Left colon (tissue), 2 donors: ENCODE measurements at places on chromosomes 13 and 19. TPM values are rescaled to one million over a fixed set of nuclear protein-coding genes. Genes with fewer than 3 reads are reported as not detected.

DNA sequence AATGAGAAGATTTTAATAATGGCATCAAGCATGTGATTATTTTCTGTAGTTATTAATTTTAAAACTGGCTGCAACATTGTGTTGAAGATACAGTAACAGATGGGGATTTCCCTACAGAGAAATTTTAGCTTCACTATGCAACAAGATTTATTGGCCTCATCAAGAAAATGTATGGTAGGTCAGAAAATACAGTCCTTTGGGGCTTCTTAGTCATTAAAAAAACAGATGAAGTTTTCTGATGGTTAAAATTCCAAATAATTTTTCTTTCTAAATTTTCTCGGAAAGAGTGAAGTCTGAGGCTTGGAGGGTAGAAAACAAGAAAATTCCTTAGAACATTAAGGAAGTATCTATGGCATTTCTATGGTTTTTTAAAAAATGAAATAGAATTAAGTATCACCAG, 1790.8 kb upstream of the PCDH20 start:
- no peak for DNase-seq

DNA sequence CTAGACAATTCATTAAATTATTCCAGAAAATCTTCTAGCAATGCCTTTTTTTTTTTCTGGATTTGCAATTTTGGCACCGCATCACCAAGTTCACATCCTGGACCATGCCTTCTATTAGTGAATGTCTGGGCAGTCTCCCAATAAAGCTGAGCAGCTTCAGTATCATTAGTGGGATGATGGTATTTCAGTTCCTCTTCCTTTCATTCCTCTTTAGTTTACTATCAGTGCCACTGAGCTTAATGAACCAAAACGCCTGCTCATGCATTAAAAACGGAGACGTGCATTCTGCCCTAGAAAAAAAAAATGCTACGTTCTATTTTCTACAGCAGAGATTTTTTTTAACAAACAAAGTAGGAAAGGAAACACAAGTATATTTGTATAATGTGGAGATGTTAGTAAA, 343.0 kb downstream of the PCDH9 start:
- DNase-seq = no peak

DNA sequence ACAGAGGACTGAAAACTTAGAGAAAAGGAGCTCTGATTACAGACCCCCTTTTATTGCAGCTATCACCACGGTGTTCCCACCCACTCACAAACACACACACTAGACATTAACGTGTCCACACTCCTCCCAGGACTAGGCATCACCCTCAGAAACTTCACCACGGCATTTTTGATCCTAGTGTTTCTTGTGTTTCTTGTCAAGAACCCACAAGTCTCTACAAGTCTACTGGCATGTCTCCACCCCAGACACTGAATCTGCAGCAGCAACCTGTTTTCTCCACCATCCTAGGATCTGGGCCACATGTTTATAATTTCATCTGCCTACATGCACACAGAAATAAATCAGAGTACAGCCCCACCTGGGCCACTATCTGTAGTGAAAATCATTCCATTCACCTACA, 4.3 kb downstream of the ZNF486 start:
- DNase-seq = no peak

DNA sequence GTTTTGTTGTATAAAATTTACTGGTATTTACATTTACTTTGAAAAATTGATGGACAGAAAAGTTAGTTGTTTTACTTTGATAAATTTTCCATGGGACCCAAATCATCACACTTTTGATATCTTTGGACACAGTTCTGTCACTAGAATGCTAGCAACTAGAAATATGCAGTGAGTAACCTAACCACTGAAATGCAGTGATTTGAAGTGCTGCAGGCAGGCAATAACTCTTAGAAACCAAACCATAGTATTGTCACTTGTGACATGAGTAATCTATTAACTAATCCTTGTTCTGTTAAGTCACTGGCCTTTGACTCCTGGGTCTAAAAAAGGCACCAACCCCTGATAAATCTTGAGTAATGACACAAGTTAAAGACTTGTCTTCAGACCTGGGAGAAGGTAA, 620.0 kb upstream of the ATXN8OS start:
- DNase-seq = no peak

DNA sequence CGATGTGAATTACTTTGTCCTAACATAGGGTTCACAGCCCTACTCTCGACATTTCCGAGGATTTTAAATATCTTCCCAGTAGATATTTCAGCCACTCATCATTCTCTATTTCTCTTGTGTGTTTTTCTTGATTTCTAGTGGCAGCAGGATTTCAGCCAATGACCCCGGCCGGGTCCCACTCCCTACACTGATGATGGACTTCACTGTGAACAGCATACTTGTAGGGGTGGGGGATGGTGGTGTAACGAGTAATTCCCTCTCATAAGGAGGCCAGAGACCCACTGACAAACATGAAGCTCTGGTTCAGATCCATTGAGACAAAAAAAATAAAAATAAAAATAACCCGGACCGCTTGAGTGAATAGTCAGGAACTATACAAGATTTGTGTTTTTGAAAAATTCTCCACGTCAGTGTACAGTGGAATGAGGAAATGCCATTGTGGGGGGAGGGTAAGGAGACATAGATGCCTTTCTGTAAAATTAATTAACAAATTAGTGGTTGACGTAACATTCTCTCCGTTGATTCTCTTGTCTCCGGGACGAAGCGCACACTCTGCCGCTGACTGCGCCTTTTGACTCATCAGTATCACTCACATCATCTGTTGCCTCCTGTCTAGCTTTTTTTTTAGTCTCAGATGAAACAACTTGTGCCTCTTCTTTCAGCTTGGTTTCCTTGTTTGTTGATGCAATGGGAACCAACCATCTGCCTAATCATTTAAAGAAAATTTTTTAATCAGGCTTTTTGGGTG, 48.8 kb upstream of the IRS2 start:
- no peak for DNase-seq

DNA sequence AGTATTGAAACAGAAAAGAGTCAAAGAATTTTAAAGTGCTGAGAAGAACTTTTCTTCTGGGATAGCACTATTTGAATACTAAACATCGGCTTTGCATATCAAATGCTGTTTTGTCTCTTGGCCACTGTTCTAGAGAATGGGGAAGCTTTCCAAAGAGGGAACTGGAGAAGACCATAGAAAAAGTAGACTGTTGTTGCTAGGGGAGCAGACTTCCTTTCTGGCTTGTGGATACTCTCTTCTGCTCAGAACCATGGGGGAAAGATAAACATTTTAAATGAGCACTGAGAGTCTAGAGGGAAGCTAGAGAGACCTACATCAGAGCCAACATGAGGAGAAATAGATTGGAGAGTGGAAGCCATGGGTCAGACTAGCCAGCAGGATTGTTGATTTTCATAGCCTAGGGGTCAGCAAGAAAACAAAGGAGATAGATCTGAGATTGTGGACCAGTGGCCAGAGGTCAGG, 315.7 kb downstream of the KCTD12 start:
- no peak for DNase-seq

- DNase-seq = no peak
These were observed 25.2 kb upstream of the CEACAM1 start for GRCh38 chr19:42553292-42554045.

DNA sequence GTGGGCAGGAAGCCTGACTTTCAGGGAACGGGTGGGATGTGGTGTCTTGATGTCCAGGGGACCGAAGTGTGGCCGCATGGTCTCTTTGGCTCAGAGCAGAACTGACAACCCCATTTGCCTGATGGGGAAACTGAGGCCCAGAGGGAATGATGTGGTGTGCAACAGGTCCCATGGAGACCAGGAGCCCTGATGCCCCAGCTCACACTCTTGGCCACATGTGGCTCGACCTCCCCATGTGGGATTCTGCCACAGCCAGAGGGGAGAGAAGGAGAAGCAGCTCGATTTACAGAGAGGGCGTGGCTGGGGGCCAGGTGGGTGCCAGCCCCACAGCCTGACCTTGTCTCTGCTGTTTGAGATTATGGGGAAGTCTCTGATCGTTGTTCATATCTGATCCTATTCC, 128.1 kb downstream of the TEX29 start:
- no peak for DNase-seq

DNA sequence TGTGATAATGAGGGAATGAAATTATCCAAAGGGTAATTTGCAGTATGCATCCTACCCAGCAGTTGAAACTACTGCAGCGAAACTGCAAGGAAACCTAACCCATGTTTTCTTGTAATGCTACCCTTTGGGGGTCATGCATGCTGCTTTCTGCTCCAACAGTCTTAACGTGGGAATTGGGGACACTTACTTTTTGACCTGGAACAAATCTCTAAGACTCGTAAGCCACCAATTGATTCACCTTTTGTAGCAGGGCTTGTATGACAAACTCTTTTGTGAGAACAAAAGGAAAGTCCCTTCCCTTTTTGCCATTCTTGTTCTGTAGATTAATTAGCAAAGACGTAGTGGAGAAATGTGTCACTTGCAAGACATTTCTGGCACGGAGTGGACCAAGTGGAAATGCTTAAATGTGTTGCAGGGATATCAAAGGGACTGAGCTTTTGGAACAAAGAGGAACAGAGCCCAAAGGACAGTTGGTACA, 27.4 kb downstream of the LRCH1 start:
- DNase-seq = no peak

DNA sequence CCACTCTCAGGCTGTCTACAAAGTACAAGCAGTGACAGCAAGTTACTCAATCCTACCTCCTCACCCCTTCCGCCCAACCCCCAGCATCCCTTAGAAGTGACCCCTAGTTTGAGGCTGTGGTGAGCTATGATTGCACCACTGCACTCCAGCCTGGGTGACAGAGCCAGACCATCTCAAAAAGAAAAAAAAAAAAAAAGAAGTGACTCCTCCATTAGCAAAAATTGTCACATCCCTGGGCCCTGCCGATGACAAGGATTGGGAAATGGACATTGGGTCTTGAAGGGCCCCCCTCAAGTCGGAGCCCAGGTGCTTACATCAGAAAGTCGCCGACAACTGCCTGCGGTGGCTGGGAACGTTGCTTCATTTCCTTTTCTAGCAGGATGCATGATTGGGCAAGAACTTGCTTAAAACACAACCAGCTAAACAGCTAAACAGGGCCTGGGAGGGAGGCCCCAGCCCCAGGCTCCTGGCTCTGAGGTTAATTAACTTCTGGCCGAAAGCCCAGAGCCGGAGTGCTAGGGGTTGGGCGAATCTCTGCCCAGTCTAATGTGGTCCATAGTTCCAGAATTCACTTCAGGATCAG, 15.3 kb downstream of the RAB3D start:
- peak; percentile 68 for DNase-seq

DNA sequence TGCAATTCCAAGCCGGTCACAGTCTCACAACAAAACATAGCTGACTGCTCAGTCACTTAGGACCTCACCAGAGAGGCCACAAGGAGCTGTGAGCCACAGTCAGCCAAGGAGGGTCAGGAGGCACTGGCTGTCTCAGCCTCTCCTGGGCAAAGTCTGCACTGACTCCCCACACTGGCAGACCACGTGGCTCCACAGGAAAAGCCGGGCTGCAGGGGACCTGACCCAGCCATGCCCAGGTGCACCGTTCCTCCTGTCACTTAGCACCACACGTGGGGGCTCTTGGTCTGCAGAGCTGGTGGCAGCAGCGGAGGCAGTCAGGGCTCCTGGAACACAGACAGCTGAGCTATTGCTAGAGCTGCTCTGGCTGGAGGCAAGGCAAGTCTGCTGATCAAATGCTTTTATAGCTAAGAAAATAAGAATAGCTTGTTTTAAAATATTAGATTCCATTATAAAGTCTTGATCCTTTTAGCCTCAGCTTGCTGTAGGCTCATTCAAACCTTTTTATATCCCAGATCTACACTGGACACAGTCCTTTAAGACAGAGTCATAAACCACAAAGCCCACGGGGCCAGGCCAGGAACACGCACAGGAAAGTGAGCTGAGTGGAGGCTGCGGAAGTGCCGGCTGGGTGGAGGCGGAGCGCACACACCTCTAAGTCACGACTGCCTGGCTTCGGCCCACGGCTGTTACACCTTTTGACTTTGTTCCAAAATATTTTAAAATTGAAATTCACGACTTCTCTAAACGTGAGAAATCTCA, 744.1 kb downstream of the UQCRFS1 start:
- peak; percentile 79 for DNase-seq

DNA sequence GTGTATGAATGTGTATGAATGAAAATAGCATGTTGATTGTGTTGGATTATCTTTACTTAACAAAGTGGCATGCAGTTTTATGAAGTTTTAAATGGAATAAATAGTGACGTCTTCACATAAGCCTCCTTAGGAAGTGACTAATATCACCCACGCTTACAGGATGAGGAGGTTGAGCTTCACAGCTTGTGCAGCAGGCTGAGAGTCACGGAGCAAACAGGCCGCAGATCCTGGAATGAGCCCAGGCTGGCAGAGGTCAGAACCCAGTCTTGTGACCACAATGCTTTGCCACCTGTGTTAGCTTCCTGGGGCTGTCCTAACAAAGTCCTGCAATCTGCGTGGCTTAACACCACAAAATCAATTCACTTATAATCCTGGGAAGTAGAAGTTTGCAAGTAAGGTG, 20.8 kb downstream of the LAIR2 start:
- no peak for DNase-seq

GRCh38 chr19:3536429-3537100, 2.4 kb upstream of the TEKTIP1 start:
- DNase-seq = no peak

DNA sequence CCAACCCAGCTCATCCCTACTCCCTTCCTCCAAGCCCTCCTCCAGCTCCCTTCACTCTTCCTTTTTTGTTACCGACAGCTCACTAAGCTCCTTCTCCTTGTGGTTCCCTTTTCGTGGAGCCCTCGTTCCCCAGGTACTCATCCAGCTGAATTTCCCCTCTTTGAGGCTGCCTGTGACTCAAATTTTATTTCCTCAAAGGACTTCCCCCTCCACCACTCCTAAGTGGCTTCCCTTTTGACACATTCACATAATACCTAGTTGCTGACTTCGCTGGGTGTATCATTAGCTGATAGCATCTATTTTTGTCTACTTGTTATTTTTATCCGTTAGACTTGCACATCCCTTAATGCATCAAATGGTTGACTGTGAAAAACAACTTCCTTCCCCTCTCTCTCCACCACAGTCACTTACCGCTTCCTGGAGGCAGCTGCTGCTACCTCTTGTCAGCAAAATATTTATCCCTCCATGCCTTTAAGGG, 14.5 kb downstream of the FFAR2 start:
- no peak for DNase-seq

- no peak for DNase-seq
These were observed 2.8 kb downstream of the HIPK4 start for GRCh38 chr19:40387155-40387554.

GRCh38 chr13:41652735-41653361, 195.5 kb downstream of the RGCC start:
- no peak for DNase-seq

Gene ZNF30
- total RNA-seq = 2.7 TPM

Gene ZNF560
- total RNA-seq = not detected

Gene CCDC70
- not detected for total RNA-seq

Gene CEACAM7
- total RNA-seq = 2,049 TPM

Gene CBLC
- total RNA-seq = 79.1 TPM

Gene WDR88
- not detected for total RNA-seq
